ENCODE measurements at places on chromosomes 12 and 14.

DNA sequence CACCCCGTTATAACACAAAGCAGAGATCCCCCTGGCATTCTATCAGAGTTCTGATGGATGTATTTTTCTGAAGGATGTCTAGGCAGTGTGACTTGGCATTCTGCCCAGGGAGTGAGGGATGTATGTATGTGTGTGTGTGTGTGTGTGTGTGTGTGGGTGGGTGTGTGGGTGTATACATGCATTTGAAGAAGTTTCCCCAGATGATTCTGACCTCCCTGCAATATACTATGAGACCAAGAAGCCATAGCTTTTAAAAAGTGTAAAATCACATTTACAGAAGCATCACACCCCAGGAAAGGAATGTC lies 59.7 kb upstream of the NAP1L1 start:
- DNase-seq = no peak
- H3K27me3 ChIP-seq = no peaks in the 10 kb centered on the region
- no peak overlapping the region for H3K27ac ChIP-seq
- no peak overlapping the region for H3K4me3 ChIP-seq
- no peaks in the 10 kb centered on the region for H3K36me3 ChIP-seq

- no peaks in the 10 kb centered on the region for H3K36me3 ChIP-seq
- peak overlapping the region; percentile 96 for H3K27ac ChIP-seq
- peak overlapping the region; percentile 93 for H3K4me3 ChIP-seq
- no peaks in the 10 kb centered on the region for H3K27me3 ChIP-seq
- H3K4me1 ChIP-seq = peaks cover 48% of the 10 kb centered on the region
Measured at GRCh38 chr12:25960143-25960542, 1.7 kb downstream of the RASSF8 start.

DNA sequence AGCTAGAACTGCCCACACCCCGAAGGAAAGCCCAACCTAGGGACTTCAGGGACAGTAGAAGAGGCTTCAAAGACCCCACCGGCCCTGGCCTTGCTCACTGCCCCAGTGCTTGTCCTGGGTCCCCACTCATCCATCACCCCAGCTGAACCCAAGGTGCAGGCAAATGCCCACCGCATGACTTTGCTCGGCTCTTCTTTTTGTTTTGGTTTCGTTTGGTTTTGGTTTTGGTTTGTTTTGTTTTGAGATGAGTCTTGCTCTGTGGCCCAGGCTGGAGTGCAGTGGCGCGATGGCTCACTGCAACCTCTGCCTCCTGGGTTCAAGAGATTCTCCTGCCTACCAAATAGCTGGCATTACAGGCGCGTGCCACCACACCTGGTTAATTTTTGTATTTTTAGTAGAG lies 9.0 kb downstream of the CCDC85C start:
- no peak for DNase-seq
- peaks cover 100% of the 10 kb centered on the region for H3K4me1 ChIP-seq
- no peaks in the 10 kb centered on the region for H3K27me3 ChIP-seq
- no peaks in the 10 kb centered on the region for H3K36me3 ChIP-seq
- peak overlapping the region; percentile 72 for H3K27ac ChIP-seq
- no peak overlapping the region for H3K4me3 ChIP-seq

DNA sequence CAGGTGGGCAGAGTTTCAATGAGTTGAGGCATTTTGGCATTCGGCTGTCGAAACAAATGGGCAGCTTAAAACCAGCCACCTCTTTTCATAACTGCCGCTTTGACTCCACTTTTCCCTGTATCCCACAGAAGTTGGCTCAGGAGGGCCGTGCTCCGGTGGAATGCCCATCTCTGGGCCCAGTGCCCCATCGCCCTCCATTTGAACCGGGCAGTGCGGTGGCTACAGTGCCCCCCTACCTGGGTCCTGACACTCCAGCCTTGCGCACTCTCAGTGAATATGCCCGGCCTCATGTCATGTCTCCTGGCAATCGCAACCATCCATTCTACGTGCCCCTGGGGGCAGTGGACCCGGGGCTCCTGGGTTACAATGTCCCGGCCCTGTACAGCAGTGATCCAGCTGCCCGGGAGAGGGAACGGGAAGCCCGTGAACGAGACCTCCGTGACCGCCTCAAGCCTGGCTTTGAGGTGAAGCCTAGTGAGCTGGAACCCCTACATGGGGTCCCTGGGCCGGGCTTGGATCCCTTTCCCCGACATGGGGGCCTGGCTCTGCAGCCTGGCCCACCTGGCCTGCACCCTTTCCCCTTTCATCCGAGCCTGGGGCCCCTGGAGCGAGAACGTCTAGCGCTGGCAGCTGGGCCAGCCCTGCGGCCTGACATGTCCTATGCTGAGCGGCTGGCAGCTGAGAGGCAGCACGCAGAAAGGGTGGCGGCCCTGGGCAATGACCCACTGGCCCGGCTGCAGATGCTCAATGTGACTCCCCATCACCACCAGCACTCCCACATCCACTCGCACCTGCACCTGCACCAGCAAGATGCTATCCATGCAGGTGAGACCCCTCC lies 5.0 kb upstream of the RNU7-1 start:
- H3K27me3 ChIP-seq = no peaks in the 10 kb centered on the region
- peaks cover 5% of the 10 kb centered on the region for H3K36me3 ChIP-seq
- H3K4me3 ChIP-seq = peak overlapping the region; percentile 61
- H3K27ac ChIP-seq = peak overlapping the region; percentile 94
- peaks cover 52% of the 10 kb centered on the region for H3K4me1 ChIP-seq

GRCh38 chr12:132578826-132579225 lies 31.6 kb downstream of the LRCOL1 start:
- DNase-seq = no peak
- H3K27ac ChIP-seq = no peak overlapping the region
- no peaks in the 10 kb centered on the region for H3K36me3 ChIP-seq
- H3K4me1 ChIP-seq = no peaks in the 10 kb centered on the region
- H3K27me3 ChIP-seq = no peaks in the 10 kb centered on the region

All from sigmoid colon (tissue), 7 donors.